ENCODE measurements at places on chromosomes 2 and 18. TPM values are rescaled to one million over a fixed set of nuclear protein-coding genes. Genes with fewer than 3 reads are reported as not detected.

The TSPYL6 gene
- total RNA-seq: not detected

The GDF7 gene
- 0.05 TPM for total RNA-seq

DNA sequence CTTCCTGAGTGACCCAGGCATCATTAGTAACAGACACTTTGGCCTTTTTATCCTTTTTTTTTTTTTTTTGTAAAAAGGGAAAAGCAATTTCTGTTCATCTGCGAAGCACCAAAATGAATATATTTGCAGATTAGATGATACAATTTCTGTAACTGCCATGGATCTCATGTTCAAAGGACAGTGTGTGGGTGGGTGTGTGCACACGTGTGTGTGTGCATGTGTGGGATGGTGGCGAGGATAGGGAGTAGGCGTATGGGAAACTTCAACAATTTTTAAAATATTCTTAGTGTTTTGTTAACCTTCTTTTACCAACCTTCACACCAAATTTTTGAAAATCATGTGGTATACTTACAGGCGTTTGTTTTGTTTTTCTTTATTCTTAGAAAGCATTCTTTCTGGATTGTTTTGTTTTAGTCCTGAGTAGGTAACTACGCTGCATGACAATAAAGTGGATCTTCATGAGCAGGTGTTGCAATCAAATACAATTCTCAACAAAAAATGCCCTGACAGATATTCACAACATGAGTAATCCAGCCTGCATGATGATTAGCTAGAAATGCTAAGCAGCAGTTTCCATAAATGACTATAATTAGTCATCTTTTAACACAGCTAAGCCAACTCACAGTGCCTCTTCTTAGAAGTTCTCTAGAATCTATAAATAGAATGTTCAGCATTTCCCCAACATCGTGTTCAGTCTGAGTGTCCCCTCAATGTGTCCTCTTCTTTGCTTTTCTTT lies 53.5 kb upstream of the RMDN2 start:
- H3K36me3 ChIP-seq: no peaks in the 10 kb centered on the region
- no peak overlapping the region for H3K4me3 ChIP-seq
- no peaks in the 10 kb centered on the region for H3K4me1 ChIP-seq
- DNase-seq: no peak
- no peaks in the 10 kb centered on the region for H3K27me3 ChIP-seq

DNA sequence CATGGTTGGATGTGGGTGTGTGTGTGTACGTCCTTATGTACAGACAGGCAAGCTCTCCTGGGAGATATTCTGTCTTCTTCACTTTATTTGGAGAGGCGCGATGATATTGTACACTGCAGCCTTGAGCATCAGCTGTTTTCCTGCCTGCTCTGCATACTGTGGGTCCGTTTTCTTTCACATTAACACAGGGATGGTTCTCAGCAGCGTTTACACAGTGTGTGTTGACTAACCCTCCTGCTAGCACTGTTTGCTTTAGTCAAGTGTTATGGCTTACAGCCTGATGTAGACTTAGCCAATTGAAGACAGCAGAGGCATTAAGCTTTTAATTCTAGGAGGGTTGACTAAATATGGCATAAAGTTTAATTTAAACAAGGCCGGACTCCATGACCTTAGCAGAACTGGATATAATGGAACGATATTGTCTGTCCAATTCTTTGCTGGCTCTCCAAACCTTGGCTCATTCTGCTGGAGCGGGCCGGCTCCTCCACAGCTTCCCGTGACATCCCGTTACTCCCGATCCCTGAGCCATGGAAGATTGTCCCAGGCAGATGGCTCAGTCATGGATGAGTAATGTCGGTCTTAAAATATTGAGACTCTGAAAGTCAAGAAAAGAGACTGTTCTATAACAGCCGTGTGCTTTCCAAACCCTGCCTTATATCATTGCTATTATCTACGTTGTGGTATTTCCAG lies 134.7 kb downstream of the TPGS2 start:
- H3K4me1 ChIP-seq: no peaks in the 10 kb centered on the region
- no peak for DNase-seq
- no peak overlapping the region for H3K27ac ChIP-seq
- H3K4me3 ChIP-seq: no peak overlapping the region

DNA sequence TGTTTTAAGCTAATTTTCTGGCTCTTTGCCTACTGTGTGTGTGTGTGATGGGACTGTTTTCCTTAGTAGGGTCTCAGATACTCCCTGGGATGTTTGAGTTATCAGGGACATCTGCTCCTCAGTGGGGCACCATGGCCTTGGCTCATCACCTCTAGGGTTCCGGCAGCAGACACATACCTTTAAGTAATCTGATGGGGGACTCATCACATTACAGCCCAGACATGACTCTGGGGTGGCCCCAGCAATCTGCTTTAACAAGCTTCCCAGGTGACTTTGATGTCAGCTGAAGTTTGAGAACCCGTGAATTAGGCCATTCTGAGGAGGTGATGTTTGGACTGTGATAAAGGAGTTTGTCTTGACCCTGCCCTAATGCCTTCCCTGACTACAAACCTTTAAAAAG lies 38.8 kb downstream of the DDX18 start:
- DNase-seq: no peak
- no peaks in the 10 kb centered on the region for H3K36me3 ChIP-seq
- H3K4me3 ChIP-seq: no peak overlapping the region
- no peak overlapping the region for H3K27ac ChIP-seq
- no peaks in the 10 kb centered on the region for H3K4me1 ChIP-seq
- peaks cover 17% of the 10 kb centered on the region for H3K27me3 ChIP-seq

DNA sequence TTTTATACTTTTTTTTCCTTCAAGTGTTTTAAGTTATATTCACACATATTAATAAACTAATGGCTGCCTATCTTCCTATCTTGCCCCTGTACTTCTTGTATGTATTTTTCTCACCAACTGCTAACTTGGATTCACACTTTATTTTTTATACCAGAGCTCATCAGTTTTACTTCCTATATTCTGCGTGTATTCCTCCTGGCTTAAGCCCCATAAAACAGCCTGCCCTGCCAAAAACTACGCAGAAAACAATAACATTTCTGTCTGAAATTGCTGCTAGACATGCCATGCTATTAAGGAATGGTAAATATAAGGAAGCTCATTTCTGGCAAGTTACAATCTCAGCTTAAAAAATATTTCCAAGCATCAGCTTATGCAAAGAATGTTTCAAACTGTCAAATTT lies 172.3 kb downstream of the UBE2E3 start:
- H3K4me3 ChIP-seq: no peak overlapping the region
- no peaks in the 10 kb centered on the region for H3K36me3 ChIP-seq
- H3K27me3 ChIP-seq: no peaks in the 10 kb centered on the region
- DNase-seq: no peak
